ENCODE measurements at places on chromosomes 7 and 10. TPM values are rescaled to one million over a fixed set of nuclear protein-coding genes. Genes with fewer than 3 reads are reported as not detected.

PCLO gene
- total RNA-seq, result 3.1 TPM

MYO1G gene
- 0.34 TPM for total RNA-seq

EPO gene
- not detected for total RNA-seq

ZPBP gene
- total RNA-seq, result not detected

FAM25G gene
- not detected for total RNA-seq

DPP6 gene
- not detected for total RNA-seq

LHPP gene
- total RNA-seq, result 9.8 TPM

KCNIP2 gene
- total RNA-seq, result 0.34 TPM

PON3 gene
- total RNA-seq, result 1.4 TPM

ARHGEF5 gene
- 24.9 TPM for total RNA-seq

OR6V1 gene
- not detected for total RNA-seq

PLEKHS1 gene
- total RNA-seq, result not detected

CALCR gene
- total RNA-seq, result not detected

TMEM130 gene
- not detected for total RNA-seq

FOXP2 gene
- 3.1 TPM for total RNA-seq

SUPV3L1 gene
- total RNA-seq, result 61.9 TPM

UBN2 gene
- total RNA-seq, result 7.2 TPM

PRF1 gene
- total RNA-seq, result not detected

OR2AE1 gene
- 0.21 TPM for total RNA-seq

SEPTIN7 gene
- 220 TPM for total RNA-seq

All from nasal cavity respiratory epithelium epithelial cell of viscerocranial mucosa (primary cell).